ENCODE measurements at places on chromosomes 5 and 9. TPM values are rescaled to one million over a fixed set of nuclear protein-coding genes. Genes with fewer than 3 reads are reported as not detected.

- DNase-seq = no peak
These were observed 123.7 kb downstream of the VCAN start for GRCh38 chr5:83595217-83595616.

DNA sequence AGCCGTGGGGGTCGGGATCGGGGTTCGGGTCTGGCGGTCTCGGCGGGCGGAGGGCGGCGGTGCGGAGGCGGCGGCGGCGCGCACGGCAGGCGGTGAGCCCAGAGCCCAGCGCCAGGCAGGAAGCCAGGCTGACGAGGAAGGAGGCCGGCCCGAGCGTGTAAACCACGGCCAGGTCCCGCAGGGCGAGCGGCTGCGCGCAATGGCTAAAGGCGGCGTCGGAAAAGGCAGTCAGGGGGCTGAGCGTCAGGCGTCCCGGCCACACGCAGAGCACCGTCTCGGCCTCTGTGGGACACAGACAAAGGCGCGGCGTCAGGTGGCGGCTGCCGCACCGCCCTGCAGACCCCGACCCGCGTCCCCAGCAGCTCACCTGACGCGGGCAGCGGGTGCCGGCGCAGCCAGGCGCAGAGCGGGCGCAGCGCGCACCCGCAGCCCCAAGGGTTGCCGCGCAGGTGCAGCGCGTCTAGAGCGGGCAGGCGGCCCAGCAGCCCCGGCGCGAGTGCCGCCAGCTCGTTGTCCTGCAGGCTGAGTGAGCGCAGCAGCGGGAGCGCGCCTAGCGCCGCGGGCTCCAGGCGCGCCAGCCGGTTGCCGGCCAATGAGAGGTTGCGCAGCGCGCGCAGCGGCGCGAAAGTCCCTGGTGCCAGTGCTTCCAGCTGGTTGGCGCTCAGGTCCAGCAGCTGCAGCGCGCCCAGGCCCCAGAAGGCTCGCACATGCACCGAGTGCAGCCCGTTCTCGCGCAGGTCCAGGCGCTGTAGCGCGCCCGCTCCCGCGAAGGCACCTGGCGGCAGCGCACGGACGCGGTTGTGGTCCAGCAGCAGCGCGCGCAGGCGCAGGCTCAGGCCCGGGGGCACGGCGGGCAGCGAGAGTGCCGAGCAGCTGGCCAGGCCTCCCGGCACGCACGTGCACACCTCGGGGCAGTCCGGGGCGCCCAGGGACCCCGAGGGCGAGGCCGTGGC lies 671 bp downstream of the LRRC26 start:
- DNase-seq = peak; percentile 40

Gene PCDHB4
- total RNA-seq = 0.22 TPM

DNA sequence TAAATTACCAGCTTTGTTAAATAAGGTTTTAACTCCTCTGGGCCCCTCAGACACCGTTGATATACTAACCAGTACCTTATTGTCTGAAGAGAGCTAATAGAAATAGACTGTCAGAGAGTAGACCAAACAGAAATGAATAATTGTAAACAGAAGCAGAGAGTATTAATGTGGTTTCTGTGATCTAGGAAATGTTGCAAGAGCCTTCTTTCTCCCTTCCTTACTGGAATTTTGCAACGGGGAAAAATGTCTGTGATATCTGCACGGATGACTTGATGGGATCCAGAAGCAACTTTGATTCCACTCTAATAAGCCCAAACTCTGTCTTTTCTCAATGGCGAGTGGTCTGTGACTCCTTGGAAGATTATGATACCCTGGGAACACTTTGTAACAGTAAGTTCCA lies 5.1 kb downstream of the TYRP1 start:
- peak; percentile 59 for DNase-seq

GRCh38 chr5:131270809-131271208 lies 7.0 kb downstream of the CDC42SE2 start:
- peak; percentile 39 for DNase-seq

Gene OR1Q1
- not detected for total RNA-seq

Gene ANKRD33B
- 1.4 TPM for total RNA-seq

GRCh38 chr5:6902597-6902996 lies 189.4 kb downstream of the TENT4A start:
- DNase-seq = no peak

Gene NUTM2F
- total RNA-seq = not detected

DNA sequence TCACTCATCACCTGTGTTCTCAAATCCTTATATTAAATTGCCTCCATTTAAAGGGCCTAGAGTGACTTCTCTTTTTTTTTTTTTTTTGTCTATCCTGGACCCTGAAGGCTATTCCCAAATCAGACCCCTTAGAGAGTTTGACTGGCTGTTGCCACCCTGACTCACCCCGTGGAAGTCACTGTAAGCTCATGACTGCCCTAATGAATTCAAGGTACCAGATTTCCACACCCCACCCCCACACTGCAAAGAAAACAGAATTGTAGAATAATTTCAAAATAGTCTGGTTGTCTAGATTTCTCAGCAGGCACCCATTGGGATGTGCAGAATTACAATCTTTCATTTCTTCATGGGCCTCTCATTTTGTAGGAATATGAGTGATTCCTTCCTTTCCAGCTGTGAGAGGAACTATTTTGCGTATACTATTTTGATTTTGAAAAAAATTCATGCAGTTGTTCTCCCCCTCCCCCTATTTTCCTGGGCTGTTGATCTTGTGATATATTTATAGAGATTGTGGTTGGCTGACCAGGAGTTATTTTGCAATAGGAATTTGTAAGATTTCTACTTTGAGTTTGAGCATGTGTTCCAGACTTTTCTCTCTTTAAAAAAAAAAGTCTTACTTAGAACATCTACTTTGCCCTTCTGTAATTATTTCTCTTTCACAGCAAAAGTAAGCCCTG lies 79.1 kb downstream of the ZNF618 start:
- no peak for DNase-seq

Gene FGD3
- not detected for total RNA-seq

- DNase-seq = no peak
These were observed 165.2 kb downstream of the SLCO4C1 start for GRCh38 chr5:102130890-102131289.

DNA sequence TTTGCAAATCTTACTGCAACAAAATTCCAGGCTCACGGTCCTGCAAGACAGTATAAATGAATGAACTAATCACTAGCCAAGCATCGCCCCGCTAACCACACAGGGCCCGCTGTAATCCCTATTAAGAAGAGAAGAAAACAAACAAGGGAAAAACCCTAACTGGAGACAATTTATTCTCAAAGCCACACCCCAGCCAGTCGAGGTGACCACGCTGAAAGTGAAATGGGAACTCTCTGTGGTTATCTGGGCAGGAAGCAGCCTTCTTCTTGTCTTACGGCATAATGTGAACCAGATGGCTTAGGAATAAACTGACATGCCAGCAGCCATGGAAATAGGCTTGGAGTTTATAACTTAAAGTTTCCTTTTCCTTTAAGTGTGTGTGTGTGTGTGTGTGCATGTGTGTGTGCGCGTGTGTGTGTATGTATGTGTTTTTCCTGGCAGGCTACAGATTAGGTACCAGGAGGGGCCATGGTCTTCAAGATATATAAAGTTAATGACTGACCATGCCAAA lies 120.2 kb downstream of the SEMA6A start:
- DNase-seq = peak; percentile 68

GRCh38 chr9:96258967-96259366 lies 43.0 kb downstream of the HSD17B3 start:
- DNase-seq = no peak

Gene OR1J2
- total RNA-seq = not detected

GRCh38 chr5:176780176-176781053 lies 29.9 kb upstream of the UNC5A start:
- no peak for DNase-seq

All from lung microvascular endothelial cell (primary cell).